ENCODE measurements at places on chromosomes 6 and 20.

- DNase-seq = no peak
Observed at GRCh38 chr6:136085370-136086115, 164.6 kb downstream of the MTFR2 start.

- DNase-seq = no peak
Observed at GRCh38 chr6:40431706-40432105, 155.5 kb downstream of the LRFN2 start.

DNA sequence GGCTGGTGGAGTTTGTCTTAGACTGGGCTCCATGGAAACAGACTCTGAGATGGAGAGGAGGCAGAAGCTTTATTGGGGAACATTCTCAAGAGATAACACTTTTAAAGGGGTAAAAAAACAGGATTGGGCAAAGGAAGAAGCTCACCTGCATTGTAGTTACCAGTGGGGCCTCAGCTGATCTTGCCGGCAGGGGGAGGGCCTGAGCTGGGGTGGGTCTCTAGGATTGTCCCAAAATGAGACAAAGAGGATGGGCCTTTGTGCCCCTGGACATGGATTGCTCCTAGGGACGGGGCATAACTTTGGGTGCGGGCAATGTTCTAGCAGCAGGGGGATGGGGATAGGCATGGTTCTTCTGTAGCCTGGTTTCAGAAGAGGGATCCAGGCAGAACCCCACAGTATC, 12.5 kb downstream of the SGK2 start:
- DNase-seq = no peak

GRCh38 chr20:8005575-8006366, 13.8 kb downstream of the TMX4 start:
- DNase-seq = no peak

GRCh38 chr20:528923-529604, 14.5 kb downstream of the CSNK2A1 start:
- DNase-seq = no peak

DNA sequence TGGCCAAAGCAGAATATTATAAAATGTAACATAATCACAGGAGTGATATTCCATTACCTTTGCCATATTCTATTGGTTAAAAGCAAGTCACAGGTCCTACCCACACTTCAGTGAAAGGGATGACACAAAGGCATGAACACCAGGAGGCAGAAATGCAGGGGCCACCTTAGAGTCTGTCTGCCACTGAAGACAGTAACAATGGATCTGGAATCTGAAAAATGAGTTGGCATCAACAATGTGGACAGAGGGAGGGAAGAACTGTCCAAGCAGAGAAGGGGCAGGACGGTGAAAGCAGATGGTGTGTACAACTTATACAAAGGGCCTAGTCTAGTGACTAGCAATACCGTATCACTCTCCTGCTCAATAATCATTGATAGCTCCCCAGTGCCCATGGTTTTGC, 6.6 kb upstream of the LPIN3 start:
- DNase-seq = no peak

DNA sequence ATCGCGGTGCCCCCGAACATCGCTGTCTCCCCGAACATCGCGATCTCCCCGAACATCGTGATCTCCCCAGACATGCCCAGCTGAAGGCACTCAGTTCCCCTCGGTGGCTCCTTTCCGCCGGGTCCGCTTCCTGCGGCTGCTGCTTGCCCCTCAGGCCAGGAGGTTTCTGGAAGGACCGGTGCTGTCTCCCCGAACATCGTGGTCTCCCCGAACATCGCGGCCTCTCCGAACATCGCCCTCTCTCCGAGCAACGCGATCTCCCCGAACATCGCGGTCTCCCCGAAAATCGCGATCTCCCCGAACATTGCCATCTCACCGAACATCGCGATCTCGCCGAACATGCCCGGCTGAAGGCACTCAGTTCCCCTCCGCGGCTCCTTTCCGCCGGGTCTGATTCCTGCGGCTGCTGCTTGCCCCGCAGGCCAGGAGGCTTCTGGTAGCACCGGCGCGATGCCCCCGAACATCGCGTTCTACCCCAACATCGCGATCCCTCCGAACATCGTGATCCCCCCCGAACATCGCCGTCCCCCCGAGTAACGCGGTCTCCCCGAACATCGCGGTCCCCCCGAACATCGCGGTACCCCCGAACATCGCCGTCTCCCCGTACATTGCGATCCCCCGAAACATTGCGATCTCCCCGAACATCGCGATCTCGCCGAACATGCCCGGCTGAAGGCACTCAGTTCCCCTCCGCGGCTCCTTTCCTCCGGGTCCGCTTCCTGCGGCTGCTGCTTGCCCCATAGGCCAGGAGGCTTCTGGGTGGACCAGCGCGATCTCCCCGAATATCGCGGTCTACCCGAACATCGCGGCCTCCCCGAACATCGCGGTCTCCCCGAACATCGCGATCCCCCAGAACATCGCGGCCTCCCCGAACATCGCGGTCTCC, 808 bp downstream of the ULBP1 start:
- DNase-seq = no peak

GRCh38 chr20:50144362-50144761, 9.2 kb downstream of the PEDS1 start:
- no peak for DNase-seq

DNA sequence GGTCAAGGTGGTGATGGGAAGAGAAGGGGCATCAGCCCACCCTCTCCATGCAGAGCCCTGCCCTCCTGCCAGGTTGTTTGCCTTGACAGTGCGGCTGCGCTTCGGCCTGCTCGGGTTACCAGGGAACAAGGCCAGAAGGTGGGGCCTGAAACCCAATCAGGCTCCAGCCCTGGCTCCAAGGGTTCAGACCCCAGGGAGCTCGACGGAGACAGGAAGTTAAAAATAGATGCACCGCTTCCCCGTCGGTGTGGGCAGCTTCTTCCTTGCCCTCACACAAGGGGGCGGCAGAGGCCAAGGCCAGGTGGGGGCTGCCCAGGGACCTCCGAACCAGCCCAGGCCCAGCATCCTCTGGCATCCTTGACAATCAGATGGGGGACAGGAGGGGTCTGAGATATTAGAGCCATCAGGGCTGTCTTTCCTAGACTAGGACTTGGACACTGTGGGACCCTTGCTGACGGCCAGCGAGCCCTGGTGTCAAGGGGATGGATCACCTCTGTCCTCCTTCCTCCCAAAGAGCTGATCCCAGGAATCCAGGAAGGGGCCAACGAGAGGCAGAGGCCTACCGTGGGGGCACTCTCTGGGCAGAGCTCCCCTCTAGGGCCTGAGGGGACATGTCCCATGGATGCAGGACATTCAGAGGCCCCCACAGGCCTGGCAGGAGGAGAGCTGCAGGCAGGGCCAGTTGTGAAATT, 65.2 kb downstream of the RIPOR3 start:
- DNase-seq = no peak

DNA sequence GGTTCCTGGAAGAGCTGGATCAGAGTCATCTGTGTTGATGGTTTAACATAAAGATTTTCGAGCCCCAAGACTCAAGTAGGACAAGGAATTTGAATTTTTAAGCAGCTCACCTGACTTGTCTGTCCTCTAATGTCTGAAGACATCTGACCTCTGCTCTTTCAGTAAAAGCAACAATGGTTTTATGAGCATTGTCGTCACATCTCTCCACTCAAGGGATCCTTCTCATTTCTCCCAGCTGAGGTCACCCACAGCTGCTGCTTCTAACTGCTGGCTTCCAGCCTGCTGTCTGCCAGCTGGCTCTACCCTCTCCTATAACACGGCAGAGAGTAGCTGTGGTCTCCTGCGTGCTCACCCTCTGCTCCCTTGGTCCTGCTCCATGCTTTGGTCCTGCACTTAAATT, 24.7 kb upstream of the HDAC2 start:
- DNase-seq = no peak

DNA sequence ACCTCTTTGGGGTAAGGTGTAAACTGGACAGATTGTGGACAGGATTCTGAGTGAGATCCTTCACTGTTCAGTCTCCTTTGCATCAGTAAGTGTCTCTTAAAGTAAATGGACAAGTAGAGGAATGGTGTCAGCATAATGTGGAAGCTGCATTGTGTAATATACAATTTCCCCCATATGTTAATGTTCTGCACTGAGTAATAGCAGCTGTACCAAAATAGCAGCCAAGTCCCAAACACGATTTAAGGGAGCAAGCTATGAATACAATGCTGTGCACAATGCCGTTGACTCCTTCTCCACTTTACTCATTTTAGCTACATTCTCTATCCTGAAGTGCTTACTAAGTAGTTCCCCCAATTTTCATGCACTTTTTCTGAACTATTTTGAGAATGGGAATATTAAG, 21.1 kb upstream of the TRIM26 start:
- no peak for DNase-seq

- DNase-seq = no peak
Observed at GRCh38 chr20:51322164-51322707, 220.3 kb downstream of the NFATC2 start.

DNA sequence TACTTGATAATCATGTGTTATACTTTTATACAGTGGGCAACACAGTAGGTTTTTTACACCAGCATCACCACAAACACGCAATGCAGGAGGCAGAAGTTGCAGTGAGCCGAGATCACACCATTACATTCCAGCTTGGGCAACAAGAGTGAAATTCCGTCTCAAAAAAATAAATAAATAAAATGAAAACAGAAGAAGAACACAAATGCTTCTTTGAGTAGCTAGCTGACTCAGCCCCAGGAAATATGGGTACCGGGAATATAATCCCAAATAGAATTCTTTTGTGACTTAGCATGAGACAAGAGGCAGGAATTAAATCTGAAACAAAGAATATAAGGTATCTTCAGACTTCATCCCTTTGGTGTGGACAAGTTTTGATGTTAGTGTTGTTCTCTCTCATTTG, 164.2 kb upstream of the ATXN1 start:
- no peak for DNase-seq

DNA sequence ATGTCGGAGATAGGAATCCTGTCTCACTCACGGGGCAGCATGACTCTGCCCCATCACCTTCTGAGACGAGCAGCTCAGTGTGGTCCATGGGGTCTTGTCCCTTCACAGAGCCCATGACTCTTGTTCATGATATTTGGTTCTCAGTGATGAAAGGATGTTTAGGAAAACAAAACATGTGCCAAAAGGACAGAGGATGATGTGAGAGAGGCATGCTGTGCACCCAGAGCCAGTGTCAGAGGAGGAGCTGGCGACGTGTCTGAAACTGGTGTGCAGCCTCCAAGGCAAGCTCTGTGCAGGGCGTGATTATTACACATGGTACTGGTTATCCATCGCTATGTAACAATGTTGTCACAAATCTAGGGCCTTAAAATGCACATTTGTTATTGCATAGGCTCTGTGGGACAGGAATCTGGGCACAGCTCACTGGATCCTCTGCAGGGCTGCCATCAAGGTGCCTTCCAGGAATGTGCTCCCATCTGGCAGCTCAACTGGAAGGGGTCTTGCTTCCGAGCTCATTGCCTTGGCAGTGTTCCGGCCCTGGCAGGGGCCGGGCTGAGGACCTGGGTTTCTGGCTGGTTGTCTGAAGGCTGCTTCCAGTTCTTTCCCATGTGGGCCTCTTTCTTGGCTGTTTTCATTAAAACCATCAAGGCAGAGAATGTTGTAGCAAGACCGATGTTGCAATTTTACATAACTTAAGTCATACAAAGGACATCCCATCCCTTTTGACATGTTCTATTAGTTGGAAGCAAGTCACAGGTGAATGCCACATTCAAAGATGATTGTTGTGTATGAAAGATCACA, 175.4 kb downstream of the ERMARD start:
- no peak for DNase-seq

GRCh38 chr6:21970569-21971300, 326.1 kb downstream of the PRL start:
- no peak for DNase-seq

DNA sequence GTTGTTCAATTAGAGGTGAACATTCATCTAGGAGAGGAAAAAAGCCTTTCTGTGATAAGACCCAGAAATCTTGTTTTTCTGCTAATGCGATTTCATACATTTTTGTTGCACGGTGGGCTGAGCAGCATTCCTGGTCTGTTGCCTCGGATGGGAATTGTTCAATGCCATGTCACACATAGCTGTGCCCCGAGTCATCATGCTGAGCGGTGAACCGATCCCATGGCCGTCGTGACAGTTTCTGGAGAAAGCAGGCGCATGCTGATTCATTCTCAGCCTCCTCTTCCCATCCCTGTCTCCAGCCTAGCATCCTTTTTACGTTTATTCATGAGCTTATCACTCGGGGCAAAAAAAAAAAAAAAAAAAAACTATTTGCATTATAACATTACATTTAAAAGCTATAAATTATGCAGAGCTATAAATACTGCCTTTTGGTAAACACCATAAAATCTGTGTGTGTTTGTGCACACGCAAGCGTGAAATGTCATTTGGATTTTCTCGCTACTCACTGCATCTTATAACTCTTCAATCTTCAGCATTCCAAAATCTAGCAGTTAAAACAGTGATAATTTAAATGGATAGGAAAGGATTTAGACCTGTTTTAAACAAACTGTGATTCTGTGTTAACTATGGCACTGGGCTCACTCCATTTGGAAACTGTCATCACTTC, 58.9 kb upstream of the IFNGR1 start:
- DNase-seq = no peak

DNA sequence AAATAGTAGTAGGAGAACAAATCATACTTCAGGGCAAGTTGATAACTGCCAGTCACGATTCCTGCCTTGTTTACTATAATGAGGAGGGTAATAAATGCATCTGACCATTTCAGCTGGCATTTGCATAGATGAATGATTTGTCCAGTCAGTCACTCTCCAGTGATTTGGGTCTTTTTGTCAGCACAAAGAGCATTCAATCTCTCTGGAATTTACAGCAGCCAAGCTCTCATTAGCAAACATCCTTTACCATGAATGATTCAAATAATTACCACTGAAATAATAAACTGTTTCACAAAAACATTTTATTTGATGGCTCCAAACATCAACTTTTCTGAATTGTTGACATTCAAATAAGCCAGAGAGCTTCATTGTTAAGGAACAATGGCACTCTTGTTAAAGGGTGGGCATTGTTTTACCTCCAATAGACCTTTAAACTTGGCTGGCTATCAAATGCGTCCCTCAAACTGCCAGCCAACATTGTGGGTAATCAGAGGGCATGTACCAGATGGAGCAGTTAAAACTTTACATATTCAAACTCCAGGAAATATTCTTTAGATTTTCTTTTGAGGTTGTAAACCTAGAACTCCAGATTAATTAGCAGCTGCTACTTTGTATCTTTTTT, 30.0 kb upstream of the FBXL4 start:
- DNase-seq = no peak

GRCh38 chr6:121881974-121882667, 446.7 kb downstream of the GJA1 start:
- DNase-seq = no peak

GRCh38 chr20:51120868-51121267, 98.0 kb upstream of the KCNG1 start:
- DNase-seq = no peak

- DNase-seq = no peak
Observed at GRCh38 chr6:166207284-166207561, 39.6 kb upstream of the TBXT start.

GRCh38 chr6:84553527-84553926, 210.9 kb downstream of the TBX18 start:
- DNase-seq = no peak

- no peak for DNase-seq
Observed at GRCh38 chr6:43127180-43127579, 43.9 kb upstream of the SRF start.

GRCh38 chr6:140784573-140784972, 1348.2 kb upstream of the GJE1 start:
- DNase-seq = no peak

GRCh38 chr6:163729127-163729872, 314.8 kb downstream of the QKI start:
- DNase-seq = no peak
